T-helper 2 cell (primary cell): ENCODE measurements at places on chromosomes 2 and 18.

DNA sequence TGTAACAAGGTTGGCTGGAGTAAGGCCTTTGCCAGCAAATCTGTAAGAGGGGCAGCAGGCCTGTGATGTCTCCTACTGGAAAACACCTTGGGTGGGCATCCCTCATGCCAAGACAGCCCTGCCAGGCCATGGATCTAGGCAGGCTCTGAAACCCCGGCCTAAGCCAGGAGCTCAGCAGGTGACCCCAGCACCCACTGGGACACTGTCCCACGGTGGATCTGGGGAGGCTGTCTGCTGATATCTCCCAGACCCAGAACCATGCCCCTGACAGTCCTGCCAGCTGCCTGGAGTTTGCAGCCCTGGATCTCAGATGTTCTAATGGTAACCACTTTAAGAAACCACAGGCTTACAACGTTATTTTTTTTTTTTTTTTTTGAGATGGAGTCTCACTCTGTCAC, 117.7 kb downstream of the ZNF516 start:
- no peak for DNase-seq

DNA sequence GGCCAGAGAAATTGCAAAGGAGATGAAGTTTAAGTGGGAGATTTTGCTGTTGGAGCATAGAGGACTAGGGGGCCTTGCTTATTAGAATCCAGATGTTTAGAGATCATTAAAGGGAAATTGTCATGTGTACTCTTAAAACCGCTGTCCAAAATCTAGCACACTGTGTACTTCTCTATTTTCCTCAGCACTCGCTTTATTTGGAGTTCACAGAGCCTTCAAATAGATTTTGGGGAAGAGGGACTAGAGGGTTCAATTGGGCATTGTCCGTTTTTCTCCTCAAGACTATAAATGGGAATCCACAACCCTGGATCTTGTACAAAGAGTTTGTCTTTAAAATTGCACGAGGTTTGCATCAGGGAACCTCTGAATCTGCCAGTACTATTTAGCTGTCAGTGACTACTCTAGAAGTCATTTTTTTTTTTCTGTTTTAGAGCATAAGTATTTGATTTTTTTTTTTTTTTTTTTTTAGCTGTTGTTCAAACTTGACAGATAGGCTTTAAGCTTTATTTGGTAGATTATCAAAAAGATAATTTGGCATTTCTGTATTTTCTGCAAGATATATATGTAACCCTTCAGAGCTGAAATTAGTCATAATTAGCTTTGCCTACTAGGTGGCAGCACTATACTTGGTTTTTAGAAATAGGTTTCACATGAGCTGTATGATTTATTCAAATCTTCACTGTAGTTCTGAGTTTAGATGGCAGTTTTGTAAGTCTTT, 14.2 kb downstream of the PMS1 start:
- DNase-seq, result peak; percentile 69

DNA sequence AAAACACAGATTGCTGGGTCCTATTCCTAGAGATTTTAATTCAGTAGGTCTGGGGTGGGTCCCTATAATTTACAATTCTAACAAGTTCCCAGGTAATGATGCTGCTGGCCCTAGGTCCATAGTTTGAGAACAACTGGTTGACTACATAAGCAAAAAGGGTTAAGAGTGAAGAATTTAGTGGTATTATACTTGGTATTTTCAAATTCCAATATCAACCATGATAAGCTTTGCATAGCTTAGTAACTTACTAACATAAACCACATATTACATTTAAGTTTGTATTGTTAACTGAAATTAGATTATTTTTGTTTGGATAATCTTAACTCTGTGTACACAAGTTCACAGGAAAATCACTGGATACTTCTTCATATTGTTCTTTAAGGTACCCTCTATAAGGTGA, 862.9 kb upstream of the ACVR2A start:
- DNase-seq, result no peak

DNA sequence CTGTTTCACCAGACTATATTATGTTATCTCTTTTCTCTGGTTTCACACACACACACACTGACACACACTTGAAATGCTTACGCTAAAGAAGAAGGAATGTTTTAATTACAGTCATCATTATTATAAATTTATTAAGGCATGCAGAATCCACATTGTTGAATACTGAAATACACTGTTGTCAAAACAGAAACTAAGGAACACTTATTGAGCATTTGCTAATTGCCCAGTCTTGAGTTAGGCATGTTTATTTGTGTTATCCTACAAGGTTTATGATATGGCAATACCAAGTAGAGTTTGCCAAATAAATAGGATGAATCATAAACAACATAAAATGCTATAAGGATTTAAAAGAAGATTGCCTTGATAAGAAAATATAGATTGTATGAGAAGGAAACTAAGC, 917.0 kb upstream of the PIK3C3 start:
- DNase-seq, result no peak

- no peak for DNase-seq
Observed at GRCh38 chr18:53991202-53991601, 233.3 kb downstream of the MBD2 start.

DNA sequence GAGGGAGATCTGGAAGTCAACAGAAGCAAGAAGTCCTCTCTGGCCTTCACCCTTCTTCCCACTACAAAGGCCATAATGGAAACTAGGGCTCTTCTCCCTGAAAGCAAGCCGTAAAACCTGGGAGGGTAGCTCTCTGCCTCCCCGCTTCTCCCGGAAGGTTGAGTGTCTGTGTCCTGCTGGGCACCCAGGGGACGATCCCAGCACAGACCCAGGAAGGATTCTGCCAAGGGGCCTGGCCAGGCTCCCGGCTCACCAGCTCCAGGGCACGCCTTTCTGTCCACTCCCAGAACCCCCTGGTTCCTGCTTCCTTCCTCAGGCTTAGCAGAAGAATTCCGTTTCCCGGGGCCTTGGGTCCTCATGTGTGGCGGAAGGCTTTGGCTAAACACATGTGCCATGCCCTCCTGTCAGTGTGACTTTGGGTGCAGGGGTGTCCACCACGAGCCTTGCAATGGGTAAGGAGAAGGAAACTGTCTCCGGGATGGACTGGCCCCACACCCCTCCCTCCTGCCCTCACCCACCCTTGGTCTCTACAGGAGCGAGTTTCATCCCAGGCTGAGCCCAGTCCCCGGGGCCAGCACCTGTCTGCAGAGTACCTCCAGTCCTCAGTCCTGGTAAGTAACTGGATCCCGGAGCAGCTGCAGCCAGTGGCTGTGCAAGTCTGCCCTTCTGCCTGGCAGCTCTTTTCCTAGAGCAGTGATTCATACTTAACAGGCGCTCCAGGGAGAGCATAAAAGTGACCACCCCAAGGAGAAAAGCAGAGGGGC, 135.8 kb downstream of the TPO start:
- DNase-seq, result no peak

DNA sequence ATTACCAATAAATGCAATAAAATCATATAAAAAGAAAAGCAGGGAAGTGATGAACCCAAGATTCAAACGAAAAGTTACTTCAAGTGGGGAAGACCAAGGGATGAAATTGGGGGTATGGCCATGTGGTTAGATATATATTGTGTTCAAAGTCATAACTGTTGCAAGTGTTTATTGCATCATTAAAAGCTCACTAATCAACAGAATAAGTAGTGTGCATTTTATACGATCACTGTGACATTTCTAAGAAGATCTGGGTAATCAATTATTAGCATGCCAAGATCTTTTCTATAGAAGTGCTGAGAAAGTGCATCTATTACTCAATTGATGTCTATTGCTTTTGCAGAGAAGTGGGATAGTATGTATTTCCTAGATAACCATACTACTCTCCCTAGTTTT, 52.9 kb downstream of the VSNL1 start:
- no peak for DNase-seq

DNA sequence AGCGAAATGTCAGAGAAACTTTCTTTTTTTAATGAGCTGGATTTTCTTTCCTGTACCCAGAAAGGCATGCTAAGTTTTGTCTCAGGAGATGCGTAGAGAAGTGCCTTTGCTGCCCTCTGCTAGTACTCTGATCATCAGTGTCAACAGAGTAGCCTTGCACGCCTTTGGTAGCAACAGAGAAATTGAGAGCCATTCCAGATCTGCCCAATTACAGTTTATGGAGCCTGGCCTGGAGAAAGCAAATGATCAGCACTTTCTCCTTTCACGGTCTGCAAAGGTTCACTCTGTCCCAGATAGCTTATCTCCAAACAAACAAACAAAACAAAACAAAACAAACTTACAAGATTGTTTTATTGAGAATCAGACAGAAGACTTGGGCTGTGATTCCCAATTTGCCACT, 792.8 kb upstream of the PIK3C3 start:
- no peak for DNase-seq

- no peak for DNase-seq
Observed at GRCh38 chr2:229330952-229331351, 59.9 kb upstream of the PID1 start.

DNA sequence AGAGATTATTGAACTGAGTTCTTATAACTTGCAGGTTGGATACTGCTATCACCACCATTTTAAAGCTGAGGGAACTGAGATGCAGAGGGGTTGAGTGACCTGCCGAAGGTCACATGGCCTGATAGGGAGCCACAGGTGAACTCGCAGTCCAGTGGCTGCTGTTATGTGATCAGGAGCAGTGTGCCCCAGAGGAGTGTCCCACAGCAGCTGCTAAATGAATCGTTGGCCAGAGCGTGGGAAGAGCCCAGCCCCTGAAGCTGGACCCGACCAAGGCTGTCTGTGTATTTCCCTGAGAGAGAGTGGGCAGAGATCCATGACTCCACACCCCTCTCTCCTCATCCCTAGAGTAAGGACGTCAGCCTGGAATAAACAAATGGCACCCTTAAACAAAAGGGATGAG, 26.7 kb upstream of the PRLH start:
- DNase-seq, result no peak

DNA sequence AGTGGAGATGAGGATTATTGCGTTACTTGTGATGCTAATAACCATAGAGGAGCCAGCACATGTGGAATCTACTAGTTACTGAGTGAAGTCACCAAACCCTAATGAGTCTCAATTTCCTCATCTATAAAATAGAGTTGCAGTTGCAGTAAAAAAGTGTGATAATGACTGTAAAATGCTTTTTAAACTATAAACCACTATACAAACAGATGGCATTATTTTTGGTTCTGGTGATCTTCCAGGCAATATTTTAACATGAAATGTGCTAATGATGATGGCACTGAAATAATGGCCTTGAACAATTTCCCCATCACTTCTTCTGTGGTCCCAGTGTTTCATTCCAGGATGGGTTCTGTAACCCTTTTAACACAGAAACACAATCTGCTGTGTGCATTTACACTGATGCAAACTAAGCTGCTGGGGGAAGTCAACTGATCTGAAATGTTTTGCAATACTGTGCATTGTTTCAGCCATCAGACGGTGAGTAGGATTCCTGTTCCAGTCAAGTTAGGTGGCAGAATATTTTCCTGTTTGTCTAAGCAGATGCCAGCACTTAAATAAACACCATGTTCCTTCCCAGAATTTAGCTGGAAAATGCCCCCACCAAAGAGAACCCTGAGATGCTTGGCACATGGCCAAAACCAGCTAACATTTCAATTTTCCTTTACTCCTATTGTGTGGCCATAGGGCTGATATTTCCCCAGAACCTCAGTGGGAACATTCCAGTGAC, 52.6 kb downstream of the TACR1 start:
- no peak for DNase-seq

DNA sequence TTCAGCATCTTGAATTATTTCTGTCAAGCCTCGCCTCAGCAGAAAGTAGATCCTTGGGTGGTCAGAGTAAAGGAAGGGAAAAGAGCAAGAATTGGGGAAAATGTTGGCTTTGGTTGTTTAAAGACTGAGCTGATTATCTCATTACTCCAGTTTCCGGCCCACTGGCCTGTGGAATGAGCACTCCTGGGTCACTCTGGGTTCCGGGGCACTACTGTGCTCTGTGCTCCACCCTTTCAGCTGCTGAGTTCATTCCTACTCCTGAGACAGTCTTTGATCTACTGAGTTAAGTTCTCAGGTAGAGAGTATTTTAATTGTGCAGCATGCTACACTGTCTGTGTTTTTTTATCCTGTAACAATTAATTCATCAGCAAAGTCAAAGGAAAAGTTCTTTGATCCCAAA, 427.7 kb downstream of the CDH2 start:
- DNase-seq, result no peak

DNA sequence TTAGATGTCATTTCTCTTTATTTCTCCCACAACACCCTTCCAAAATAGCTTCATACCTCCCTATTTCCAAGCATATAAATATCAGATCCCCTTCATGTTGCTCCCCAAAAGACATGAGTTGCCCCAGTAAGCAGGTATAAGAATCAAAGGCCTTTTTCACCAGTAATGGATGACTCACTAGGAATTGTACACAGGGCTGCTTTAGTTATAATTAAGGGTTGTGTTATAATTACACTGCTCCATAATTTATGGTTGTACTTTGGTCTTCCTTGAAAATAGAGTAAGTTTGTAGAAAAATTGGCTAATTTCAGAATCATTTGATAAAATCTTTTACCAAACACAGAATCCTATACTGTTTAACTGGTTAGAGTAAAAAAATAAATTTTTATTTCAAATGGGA, 8.8 kb upstream of the AQP4 start:
- no peak for DNase-seq

DNA sequence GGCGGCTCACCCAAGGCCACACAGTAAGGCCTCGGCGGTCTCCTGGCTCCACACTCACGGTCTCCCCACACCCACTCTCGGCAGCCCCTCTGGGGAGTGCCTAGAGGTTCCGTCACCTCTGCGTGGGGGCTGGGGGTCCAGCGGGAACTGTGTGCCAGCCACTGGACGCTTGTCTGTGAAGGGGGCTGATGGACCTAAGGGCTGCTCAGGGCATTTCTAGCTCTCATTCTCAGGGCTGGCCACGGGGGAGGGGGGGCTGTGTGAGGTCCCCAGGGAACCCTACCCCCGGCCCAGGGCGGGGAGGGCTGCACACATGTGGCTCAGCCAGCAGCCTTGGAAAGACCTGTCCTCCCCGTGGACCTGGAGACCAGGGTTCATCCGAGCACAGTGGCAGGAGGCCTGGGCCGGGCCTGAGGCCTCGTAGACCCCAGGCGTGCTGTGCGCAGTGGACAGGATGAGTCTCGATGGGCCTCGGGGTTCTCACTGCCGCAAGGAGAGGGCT, 27.1 kb upstream of the ODC1 start:
- no peak for DNase-seq

- DNase-seq, result no peak
Observed at GRCh38 chr2:98463551-98463971, 18.9 kb downstream of the INPP4A start.

DNA sequence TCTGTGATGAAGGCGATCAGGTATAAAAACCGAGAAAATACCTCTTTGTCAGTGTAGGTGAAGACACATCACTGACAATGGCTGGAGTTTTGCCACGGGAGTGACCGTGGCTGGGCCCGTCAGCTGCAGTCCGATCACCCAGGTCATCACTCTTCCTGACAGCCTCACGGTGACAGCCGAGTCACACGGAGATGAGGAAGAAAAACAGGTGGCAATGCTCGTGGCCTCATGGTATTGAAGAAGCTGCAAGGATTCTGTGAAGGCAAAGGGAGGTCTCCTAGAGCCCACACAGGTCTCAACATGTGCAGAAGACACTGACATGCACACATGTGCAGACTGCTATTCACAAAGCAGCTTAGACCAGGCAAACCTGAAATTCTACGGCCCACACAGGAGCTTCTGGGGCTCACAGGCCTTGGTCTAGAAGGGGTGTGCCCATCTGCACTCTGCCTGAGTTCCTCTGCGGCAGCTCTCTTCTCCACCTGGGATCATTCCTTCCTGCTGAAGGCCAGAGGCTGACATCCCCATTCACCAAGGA, 7.4 kb downstream of the COPS9 start:
- no peak for DNase-seq

- DNase-seq, result no peak
Observed at GRCh38 chr2:101745711-101746694, 48.5 kb downstream of the MAP4K4 start.

- no peak for DNase-seq
Observed at GRCh38 chr2:7539760-7540159, 622.5 kb downstream of the RNF144A start.

- DNase-seq, result no peak
Observed at GRCh38 chr2:19246496-19246895, 111.9 kb downstream of the OSR1 start.
